ENCODE measurements at places on chromosomes 4 and X.
A peak's percentile ranks its signal among the peaks of the same experiment; 100 is the strongest.

DNA sequence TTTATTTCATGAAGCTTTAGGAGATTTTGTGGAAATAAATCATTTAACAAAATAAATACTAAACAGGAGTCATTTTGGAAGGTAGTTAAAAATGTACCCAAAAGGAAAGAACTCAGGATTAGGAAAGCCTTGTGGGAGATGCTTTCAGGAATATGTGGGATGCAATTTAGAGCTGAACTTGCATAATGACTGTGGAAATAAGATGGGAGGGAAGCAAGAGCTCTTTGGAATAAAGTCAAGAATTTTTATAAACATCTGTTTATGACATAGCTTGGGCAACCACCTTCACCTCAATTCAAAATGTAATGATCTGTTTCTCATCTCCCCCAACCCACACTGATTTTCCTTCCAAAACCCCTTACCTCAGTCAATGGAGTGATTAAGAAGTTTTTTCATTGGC, 623.8 kb downstream of the FAT4 start:
- DNase-seq: no peak

DNA sequence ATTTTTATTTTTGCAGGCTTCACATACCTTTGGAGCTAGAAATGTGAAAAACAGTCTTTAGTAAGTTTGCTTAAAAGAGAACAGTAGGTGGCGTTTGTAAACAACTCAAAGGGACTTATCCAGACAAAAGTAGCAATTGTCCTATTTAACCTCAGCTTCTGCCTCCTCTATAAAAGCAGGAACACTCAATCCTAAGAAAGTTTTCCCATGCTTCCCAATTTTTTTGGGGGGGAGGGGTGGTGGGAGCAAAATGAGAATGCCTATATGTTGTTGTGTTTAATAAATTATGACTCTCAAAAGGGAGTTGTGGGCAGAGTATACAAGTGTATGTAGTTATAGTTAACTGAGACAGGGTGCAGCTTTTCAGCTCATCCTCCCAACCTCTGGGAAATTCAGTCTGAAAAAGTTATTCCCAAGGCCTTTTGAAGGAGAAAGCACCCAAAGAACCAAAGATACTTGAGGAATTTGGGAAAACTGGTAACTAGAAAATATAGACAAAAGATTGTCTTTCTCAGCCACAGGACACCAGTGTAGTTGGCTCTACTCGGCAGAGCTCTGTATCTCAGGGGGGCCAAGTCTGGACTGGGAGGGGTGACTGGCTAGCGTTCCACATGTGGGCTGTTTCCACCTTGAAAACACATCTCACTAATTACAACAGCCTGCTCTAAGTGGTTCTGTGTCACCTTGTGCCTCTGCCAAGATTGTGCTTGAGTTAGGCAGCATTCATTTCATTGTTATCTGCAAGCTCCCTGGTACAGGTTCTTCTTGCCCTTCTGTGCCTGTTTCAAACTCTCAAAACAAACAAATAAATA, 2.8 kb downstream of the SFRP2 start:
- no peak for DNase-seq

DNA sequence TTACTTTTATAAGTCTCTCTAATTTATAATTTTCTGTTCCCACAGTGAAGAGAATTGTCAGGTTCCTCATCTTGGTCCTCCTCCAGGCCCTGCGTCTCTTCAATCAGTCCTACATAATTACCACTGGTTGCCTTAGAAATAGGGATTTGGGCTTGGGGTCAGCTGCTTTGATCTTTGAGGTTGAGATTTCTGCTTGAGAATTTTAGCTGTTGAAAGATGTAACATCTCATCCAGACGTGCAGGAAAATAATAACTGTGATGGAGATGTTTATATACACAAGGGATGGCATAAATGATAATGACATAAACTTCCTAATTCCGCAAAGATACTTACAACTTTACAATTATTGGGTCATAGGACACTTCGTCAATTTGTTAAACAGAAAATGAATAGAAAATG, 30.3 kb downstream of the AADAT start:
- DNase-seq: no peak

- DNase-seq: peak; percentile 50
Measured at GRCh38 chr4:108118505-108118904, 50.2 kb downstream of the LEF1 start.

GRCh38 chr4:39365830-39366771, at the start of gene RFC1:
TSS of gene RFC1 (minus strand) at chr4:39366362. CDS start at chr4:39366241, 121 bp downstream.
- DNase-seq: peak; percentile 95

DNA sequence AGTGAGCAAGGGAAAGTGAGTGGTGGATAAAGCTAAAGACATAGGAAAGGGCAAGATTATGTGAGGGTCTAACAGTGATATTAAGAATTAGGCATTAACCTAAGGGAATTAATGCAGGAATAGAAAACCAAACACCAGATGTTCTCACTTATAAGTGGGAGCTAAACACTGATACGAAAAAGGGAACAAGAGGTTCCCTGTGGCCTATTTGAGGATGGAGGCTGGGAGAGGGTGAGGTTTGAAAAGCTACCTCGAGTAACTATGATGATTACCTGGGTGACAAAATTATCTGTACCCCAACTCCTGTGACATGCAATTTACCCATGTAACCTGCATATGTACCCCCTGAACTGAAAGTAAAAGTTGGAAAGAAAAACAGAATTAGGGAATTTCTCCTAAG, 79.0 kb downstream of the ANXA3 start:
- DNase-seq: no peak

GRCh38 chrX:49934148-49934547, 11.8 kb downstream of the CLCN5 start:
- no peak for DNase-seq

- DNase-seq: no peak
Measured at GRCh38 chr4:16513876-16514275, 287.6 kb upstream of the TAPT1 start.

DNA sequence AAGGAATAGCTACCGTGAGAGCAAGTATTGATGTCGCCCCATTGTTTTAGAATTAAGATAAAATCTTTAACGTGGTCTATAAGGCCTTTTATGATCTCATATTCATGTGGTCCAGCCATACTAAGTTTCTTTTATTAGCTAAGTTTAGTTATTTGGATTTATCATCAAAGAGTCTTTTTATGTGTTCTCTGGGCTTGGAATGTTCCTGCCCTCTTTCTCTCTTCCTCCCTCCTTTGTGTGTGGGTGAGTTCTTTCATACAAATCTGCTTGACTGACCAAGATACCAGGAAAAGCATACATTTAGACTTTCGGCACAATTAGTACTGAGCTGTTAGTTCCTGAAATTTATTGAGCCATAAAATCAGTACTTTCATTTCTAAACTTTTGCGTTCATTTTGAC, 11.3 kb downstream of the TDO2 start:
- DNase-seq: no peak

DNA sequence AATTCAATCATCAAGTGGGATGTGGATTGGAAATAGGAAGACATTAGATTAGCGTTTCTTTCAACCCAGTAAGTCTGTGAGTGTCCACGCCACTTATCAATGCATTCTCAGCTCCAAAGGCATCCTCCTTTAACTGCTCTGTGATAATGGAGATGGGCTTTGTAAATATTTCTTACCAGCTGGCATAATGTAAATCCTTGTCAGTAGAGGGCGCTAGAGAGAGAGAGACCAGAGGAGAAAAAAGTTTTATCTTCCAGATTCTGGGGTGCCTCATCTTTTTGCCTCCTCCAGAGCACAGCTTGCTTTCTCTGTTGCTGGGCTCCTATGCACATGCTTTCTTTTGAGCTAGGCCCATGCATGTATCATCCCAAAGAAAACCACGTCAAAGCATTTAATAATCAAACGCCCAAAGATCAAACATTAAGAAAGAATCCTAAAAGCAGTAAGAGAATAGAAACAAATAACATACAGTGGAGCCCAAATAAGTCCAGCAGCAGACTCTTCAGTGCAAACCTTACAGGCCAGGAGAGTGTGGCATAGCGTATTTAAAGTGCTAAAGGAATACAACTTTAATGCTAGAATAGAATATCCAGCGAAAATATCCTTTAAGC, 9.6 kb upstream of the MTMR1 start:
- peak; percentile 32 for DNase-seq

GRCh38 chr4:1464581-1465171, 58.4 kb upstream of the NKX1-1 start:
- DNase-seq: no peak

DNA sequence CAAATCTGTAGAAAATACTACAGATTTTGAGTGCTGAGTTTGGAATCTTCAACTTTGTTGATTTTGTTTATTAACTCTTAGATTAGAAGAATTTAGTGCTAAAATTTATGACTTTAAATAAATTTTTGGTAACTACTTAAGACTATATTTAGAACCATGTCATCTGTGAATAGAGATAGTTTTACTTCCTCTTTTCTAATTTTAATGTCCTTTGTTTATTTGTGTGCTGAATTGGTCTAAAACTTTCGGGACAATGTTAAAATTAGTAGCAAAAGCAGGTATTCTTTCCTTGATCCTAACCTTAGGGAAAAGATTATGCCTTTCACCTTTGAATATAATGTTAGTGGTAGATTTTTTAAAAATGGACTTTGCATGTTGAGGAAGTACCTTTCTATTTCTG, 119.7 kb upstream of the CXorf51A start:
- no peak for DNase-seq

- no peak for DNase-seq
Measured at GRCh38 chrX:120642871-120643270, 13.0 kb upstream of the C1GALT1C1 start.

DNA sequence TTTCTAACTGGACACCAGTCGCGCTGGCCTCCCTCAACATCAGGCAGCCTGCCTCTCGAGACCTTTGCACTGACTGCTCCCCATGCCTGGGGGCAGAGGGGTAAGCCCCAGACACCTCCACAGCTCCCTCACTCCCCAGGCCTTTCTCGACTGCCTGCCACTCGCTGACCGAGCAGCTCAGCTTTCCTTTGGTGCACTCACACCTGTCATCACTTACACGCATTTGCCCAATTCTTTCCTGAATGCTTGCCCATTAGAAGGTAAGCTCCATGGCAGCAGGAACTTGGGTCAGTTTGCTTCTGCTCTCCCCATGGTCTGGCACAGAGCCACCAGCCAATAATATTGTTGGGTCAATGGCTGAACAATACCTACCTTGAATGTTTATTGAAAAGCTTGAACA, 32.2 kb upstream of the PROM1 start:
- DNase-seq: no peak

GRCh38 chr4:88991746-88992145, 65.2 kb downstream of the FAM13A start:
- no peak for DNase-seq

GRCh38 chr4:71498625-71499024, 159.8 kb downstream of the SLC4A4 start:
- no peak for DNase-seq

- no peak for DNase-seq
Measured at GRCh38 chrX:112087545-112087944, 5.0 kb upstream of the TRPC5 start.

DNA sequence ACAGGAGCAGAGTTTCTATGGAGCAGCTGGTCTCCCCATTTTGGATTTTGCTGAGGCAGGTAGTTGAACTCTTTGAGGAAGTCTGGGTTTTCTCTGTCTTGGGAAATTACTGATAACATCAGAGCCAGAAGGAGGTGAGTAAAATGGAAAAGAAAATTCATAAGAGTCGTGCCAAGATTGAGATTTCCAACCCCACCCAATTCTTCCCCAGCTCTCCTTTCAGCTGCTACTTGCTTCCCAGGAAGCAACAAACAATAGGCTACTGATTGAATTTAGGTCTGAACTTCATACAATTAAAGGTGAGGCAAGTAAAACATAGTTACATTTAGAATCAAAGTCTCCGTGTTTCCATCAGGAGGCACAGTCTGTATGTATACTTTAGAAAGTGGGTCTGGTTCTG, 54.6 kb upstream of the EOLA2 start:
- DNase-seq: no peak

GRCh38 chr4:181796502-181796901, 446.7 kb upstream of the TENM3 start:
- DNase-seq: no peak

DNA sequence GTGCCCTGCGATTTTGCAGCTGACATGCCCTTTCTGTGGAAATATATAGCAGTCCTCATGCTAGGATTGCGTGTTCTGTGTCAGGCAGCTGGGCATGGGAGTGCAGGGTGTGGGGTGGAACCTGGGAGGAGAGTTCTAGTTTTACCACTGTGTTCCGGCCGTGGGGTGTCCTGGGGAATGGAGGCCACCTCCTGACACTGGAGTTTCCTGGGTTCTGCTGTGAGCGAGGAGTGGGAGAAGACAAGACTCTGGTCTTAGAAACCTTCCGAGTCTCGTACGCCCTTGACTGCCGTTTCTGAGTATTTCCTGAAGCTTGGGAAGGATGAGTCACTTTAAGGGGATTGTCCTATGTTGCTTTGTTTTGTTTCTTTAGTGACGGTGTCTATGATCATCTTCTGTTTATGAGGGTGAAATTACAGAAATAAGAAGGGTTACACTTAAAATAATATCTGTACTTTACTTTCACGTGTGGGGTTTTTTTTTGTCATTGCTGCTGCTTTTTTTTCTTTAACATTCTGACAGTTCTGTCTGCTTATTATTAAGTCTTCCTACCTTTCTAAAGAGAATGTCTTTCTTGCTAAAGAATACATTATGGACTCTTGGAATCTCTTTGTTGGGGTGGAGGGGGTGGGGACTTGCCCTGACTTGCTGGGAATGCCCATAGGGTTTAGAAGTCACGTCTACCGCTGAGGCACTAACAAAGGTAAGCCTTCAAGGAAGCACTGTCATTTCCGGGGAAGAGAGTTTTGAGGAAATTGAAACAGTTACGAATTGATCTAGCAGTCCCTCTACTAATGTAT, 19.1 kb downstream of the CD99 start:
- DNase-seq: peak; percentile 28

DNA sequence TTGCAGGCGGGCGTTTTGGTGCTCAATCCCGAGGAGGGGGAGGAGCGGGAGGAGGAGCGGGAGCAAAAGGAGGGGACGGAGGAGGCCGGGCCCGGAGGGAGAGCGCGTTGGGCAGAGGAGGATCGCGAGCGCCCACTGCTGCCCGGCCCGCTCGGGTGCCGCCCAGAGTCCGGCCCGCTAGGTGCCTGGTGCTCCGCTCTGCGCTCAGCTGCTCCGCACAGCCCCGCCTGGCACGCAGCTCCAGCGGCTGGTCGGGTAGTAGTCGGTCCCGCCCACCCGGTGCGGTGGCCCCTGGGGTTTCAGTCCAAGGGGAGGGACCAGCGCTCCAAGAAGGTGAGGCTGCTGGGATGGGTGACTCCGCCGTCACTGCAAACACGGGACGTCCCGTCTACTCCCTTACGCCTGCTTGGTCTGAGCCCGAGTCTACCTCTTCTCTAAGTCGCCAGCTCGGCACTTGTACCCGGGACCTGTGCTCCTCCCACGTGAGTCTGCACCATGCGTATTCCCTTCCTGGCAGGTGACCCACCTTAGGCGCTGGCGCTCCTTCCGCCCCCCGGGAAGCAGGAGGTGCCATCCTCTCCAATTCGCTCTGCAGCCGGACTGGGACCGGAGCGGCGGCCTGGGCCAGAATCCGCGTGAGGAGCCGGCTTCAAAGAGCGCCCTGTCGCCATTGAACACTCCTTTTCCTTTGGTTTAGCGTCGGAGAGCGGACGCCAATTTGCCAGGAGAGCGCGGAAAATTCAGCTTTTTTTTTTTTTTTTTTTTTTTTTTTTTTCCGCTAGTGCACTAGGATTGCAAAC, 405 bp upstream of the HS3ST1 start:
- DNase-seq: peak; percentile 37

- DNase-seq: no peak
Measured at GRCh38 chr4:82125787-82126297, 247.9 kb downstream of the HNRNPD start.

Measured in CD4-positive, alpha-beta T cell treated with Interleukin-17A for 4 hours (primary cell).